Kidney glomerular epithelial cell (primary cell): ENCODE measurements at places on chromosomes 4 and X.

GRCh38 chr4:168321006-168321405 lies 2.5 kb upstream of the DDX60 start:
- DNase-seq = no peak

GRCh38 chrX:17737986-17738713 lies 857 bp downstream of the SCML1 start:
- peak; percentile 0 for DNase-seq

- DNase-seq = peak; percentile 65
Observed at GRCh38 chr4:83282049-83282535, 2.5 kb downstream of the COQ2 start.

DNA sequence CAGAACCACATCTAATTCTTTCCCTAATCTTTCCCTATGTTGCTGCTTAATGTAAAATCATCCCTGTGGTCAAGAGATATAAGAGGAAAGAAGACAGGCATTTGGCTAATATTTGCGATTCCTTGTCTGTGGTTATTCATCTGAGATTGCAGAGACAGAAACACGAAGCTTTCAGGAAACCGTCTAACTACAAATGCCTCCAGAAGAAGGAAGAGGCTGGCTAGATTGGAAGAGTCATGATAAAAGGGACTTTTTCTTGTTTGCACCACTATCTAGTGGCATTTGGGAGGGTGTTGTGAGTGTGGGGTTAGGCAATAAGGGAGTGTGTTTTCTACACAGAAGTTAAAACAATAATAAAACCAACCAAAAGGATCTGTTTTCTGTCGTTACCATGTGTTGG lies 43.9 kb downstream of the TMEM154 start:
- no peak for DNase-seq

DNA sequence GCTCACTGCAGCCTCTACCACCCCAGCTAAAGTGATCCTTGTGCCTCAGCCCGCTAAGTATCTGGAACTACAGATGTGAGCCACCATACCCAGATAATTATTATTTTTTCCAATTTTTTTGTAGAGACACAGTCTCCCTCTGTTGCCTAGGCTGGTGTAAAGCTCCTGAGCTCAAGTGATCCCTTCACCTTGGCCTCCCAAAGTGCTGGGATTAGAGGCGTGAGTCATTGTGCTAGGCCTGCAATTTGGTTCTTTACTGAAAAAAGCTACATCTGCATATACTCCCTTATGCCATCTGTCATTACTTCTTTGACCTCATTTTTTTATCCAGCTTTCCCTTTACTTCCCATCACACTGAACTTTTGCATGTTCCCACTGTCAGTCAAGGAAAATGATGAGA lies 2012.4 kb upstream of the IGFBP7 start:
- no peak for DNase-seq

GRCh38 chr4:76435528-76436319 lies 695 bp downstream of the SHROOM3 start:
- DNase-seq = no peak

DNA sequence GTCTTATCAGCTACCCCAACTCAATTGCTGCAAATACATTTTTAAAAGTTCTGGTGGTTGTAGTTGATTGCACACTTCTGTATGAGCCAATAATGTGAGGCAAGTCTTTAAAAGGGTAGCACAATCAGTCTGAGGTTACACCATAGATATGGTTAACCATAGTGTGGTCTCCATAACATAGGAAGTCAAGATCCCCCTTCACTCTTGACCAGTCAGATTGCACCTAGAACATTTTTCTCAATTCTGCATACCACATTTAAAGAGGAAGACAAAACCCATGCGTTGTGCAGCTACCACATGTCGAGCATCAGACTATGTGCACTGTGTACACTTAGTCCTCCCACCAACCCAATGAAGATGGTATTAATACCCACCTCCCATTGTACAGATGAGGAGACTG lies 26.5 kb upstream of the CYBB start:
- DNase-seq = no peak

DNA sequence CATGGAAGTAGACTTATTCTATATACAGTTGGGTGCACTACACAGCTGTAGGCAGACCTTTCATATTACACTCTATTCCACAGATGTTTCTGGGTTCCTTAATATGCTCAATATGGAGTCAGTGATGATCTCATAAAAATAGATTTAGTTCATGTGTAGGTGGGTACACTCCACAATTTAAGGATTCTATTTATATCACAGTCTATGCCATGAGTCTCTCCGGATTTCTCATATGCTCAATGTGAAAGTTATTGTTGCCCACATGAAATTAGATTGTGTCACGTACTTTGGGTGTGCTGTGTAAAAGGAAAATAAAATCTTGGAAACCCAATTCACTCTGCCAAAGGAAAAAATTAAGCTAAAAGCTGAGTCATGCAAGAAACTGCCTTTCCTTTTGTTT lies 32.5 kb upstream of the TASL start:
- DNase-seq = no peak

- no peak for DNase-seq
Observed at GRCh38 chr4:10951306-10951705, 266.7 kb upstream of the CLNK start.

- peak; percentile 51 for DNase-seq
Observed at GRCh38 chr4:23922541-23923111, 32.8 kb upstream of the PPARGC1A start.

GRCh38 chr4:48431401-48431800 lies 51.7 kb upstream of the SLC10A4 start:
- DNase-seq = no peak

- DNase-seq = peak; percentile 41
Observed at GRCh38 chr4:53015681-53016080, 153.6 kb downstream of the RASL11B start.
